ENCODE measurements at places on chromosomes 11 and 22.

DNA sequence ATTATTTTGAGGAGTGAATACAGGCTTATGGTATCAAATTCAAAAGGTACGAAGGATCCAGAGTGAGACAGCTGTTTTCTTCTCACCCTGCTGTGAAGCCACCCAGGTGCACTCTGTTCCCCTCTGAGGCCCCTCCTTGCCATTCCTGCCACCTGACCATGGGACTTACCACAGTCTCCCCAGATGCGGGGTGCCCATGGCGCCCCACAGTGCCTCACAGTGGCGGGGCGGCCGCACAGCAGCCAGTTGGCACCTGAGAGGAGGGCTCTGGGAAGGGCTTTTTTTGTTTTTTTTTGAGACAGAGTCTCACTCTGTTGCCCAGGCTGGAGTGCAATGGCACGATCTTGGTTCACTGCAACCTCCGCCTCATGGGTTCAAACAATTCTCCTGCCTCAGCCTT, 151.7 kb downstream of the CEP164 start:
- DNase-seq, result no peak

GRCh38 chr11:797296-798092, 587 bp downstream of the SLC25A22 start:
- DNase-seq, result peak; percentile 77

DNA sequence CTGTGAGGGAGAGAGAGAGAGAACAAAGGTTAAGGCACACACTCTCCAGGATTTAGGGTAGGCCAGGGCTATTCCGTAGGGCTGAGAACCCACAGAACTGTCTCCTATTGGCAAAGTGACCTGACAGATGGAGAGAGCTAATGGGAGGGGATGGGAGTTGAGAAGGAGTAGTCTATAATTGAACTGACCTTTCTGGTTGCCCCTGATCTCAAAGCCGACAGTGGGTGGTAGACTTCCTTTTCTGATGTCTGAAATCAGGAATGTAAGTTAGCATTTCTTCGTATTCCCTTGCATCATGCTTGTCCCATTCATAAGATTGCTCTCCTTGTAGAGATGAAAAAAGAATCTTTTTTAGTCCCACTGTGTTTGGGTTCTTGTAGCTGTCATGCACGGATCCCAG, 210.1 kb downstream of the NTM start:
- no peak for DNase-seq

DNA sequence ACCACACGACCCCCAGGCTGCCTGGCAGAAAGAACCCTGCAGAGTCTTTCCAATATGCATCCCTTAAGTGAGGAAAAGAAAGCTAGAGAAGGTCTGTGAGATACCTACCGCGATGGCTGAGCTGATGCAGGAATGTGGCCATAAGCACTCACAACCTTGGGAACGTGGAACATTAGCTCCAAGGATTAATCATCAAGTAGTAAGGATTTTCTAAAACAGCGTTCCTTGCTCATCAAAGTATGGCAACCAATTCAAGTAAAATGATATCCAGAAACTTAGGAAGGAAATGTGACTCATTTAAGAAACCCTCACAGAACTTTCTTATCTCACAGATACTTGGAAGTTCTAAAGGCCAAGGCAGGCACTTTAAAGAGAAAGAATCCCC, 12.8 kb downstream of the PACSIN2 start:
- DNase-seq, result peak; percentile 82

- DNase-seq, result no peak
Measured at GRCh38 chr11:65786786-65787636, at the start of gene OVOL1. Gene OVOL1 (plus strand): TSS chr11:65787063. CDS start chr11:65787374, 311 bp downstream.

DNA sequence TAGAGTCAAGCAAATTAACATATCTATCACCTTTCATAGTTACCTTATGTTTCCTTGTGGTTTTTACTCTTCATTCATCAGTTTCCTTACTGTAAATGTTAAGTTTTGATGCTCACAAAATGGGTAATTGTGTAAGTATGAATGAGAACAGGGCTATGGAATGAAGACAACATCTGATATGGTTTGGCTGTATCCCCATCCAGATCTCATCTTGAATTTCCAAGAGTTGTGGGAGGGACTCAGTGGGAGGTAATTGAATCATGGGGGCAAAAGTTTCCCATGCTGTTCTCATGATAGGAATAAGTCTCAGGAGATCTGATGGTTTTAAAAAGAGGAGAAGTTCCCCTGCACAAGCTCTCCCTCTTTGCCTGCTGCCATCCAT, 107.6 kb downstream of the CCDC34 start:
- DNase-seq, result no peak

DNA sequence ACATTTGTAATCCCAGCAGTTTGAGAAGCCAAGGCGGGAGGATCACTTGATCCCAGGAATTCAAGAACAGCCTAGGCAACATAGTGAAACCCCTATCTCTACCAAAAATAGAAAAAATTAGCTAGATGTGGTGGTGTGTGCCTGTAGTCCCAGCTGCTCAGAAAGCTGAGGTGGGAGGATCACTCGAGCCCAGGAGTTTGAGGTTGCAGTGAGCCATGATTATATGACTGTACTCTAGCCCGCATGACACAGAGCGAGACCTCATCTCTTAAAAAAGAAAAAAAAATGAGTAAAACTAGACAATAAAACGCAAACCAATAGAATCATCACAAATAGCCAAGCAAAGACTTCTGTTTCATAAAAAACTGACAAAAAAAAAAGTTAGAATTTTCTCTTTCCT, 21.8 kb downstream of the NUCB2 start:
- DNase-seq, result no peak

DNA sequence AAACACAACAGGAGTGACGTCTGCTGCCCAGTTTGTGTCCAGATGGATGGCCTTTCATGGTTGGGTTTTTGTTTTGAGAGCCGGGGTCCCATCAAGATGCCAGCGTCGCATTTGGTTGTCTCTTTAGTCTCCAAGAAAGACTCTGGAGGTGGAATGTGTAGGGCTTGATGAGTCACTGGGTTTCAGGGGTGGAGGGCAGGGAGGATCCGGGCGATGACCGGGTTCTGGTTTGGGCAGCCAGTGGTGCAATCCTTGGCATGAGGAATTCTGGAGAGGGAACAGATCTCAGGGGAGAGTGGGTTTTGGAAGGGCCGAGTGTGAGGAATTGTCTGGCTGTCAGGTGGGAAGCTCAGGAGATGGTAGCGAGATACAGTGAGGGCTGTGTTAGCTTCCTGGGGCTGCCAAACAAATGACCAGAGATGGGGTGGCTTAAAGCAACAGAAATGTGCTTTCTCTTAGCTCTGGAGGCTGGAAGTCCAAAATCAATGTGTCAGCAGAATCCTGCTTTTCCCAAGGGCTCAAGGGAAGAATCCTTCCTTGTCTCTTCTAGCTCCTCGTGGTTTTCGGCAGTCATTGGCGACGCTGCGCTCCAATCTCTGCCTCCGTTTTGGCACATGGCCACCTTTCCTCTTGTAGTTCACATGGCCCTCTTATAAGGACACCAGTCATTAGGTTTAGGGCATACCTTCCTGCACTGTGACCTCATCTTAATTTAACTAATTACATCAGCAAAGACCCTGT, 26.4 kb upstream of the PPFIA1 start:
- DNase-seq, result no peak

GRCh38 chr11:66953081-66953833, 4.9 kb downstream of the PC start:
- DNase-seq, result no peak

DNA sequence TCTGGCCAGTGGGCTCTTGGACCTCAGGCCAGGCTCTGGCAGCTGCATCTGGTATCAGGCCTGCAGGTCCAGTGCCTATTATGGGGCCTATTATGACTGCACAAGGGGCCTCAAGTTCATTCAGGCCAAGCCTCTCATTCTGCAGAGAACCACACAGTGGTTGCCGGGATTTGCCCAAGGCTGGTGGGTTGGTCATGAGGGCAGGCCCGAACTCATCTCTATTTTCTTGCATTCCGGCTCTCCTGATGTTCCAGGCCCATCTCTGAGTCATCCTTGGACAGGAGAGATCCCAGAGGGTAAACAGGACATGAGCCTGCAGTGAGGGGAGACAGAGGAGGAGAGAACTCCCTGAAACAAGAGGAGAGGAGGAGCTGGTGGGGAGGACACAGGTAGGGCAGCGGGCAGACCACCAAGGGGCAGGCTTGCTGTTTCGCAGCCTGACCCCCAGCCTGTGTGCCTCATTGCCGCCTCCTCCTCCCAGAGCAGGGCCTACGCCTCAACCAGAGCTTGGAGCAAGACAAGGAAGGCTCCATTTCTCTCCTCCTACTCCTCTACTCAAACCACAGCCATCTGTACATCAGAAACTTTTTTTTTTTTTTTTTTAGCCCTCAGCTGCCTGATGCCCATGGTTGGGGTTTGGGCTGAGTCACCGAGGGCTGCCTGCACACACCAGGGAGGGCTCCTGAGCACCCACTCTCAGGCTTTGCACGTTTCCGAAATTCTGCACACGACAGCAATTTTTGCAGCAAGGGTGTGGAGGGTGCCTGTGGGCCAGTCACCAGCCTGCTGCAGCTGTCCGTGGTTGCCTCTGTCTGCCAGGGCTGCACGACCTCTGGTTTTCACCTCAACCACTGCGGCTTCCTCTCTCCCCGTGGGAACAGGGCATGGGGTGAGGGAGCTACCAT, 12.7 kb upstream of the TREH start:
- peak; percentile 8 for DNase-seq

- DNase-seq, result peak; percentile 59
Measured at GRCh38 chr11:8649361-8649760, 33.1 kb downstream of the TRIM66 start.

GRCh38 chr11:115817844-115818468, 313.7 kb upstream of the CADM1 start:
- no peak for DNase-seq

DNA sequence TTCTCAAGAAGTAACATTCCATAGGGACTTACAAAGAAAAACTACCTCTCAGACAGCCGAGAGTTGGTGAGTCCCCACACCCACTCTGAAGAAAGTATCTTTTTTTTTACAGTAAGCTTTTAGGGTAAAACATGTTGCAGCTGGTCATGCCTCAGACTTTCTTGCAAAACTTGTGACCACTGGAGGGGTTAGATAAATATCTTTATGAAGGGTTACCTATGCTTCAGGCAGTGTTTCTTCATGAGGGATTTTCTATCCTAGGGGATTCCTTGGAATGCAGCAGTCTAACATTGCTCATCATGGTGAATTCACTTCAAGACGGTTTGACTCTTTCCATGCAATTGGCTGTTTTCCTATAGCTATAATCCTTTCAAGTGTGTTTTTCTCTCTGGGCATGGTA, 20.8 kb upstream of the SNX19 start:
- no peak for DNase-seq

- peak; percentile 45 for DNase-seq
Measured at GRCh38 chr11:210122-210802, 2.8 kb downstream of the RIC8A start.

GRCh38 chr11:112366777-112367176, 106.1 kb upstream of the PLET1 start:
- DNase-seq, result no peak

DNA sequence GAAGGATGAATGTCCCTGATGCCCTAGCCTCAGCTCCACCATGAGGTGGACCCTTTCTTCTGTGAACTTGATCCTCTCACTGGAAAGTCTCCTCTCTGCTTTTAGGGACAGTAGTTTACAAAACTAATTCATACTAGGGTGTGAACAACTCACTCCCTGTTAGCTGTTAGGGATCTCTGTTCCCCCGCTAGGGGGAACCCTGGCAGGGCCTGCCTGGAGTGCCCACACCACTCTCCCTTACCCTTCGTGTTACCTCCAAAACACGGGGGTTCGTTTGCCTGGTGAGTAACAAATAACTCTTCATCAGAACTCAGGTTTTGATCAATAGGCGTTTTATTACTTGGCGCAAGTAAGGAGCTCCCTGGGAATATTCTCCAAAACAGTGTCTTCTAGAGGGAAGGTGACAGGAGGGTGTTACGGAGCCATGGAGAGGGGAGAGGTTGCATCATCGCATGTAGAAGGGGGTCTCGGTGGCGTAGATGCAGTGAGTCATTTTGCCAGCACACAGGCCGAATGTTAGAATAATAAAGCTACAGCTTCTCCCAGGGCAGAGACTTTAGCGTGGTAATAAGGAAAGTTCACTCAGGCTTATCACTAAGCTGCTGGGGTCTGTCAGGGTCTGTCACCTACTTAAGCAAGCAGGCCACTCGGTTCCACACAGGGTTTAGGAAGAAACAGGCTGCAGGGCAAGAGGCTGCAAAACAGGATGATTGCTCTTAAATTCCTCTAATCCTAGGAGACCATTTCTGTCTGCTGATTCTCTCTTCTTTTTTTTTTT, 45.8 kb downstream of the C11orf96 start:
- DNase-seq, result no peak

DNA sequence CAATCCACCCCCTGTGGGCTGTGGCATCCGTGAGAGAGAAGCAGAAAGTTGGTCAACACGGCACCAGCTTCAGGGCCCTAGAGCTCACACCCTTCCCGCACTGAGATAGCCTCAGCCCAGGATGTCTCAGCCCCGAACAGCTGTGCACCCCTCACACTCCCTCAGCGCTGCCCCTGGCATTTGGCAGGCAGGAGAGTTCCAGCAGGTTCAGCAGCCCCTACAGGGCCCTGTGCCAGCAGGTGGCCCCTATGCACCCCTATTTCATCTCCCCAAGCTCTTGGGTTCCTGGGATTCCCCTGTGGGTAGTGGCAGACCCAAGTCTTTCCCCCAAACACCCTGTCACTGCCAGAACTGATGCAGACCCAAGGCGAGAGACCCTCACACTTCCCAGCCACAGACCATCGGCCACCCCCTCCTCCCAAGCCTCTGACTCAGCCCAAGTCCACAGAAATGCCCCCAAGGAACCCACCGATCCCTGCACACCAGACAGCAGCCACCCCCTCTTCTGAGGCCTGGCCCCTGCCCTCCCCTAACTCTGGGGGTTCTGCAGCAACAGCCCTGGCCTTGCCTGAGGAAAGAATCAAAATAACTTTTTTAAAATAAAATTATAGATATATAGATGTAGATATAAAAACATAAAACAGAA, 183.6 kb downstream of the IGLL1 start:
- no peak for DNase-seq

GRCh38 chr11:78667461-78667860, 92.8 kb upstream of the NARS2 start:
- no peak for DNase-seq

GRCh38 chr22:45709866-45710265, 38.2 kb downstream of the ATXN10 start:
- no peak for DNase-seq

DNA sequence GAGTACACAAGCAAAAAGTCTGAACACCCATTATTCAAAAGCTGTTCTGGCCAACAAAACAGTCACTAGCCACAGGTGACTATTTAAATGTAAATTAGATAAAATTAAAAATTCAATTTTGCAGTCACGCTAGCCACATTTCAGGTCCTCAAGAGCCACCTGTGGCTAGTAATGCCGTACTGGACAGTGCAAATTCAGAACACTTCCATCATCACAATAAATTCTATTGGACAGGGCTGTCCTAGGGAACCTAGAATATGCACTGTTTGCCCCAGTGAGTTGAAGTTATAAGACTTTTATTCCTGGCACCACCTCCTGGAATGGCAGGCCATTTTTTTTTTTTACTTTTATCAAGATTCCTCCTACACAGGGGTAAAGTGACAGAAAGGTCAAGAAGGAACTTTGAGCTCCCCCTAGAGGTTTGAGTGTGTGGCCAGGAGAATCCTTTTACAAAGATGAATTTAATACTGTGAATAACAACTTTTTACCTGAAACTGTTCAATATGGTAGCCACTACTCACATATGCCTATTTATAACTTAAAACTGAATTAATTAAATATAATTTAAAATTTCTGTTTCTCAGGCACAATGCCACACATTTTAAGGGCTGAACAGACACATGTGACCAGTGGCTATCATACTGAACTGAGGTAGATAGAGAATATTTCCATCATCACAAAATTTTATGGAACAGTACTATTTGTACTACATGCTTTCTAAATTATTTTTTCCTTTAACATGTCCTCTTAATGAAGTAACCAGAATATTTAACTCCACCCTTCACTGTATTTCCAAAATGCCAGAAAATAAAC, 6.5 kb downstream of the MSANTD2 start:
- peak; percentile 86 for DNase-seq
